Activated naive CD8-positive, alpha-beta T cell treated with anti-CD3 and anti-CD28 coated beads, Interleukin-2, amount 10 ng/mL, durations not matched to agents 7 days and 5 days (primary cell): ENCODE measurements at places on chromosomes 2 and 18. TPM values are rescaled to one million over a fixed set of nuclear protein-coding genes. Genes with fewer than 3 reads are reported as not detected.

GRCh38 chr18:76487070-76487469, 8.0 kb downstream of the ZNF516 start:
- DNase-seq = no peak
- no peak overlapping the region for H3K27ac ChIP-seq
- H3K36me3 ChIP-seq = no peaks in the 10 kb centered on the region
- H3K4me1 ChIP-seq = peaks cover 3% of the 10 kb centered on the region
- H3K4me3 ChIP-seq = no peak overlapping the region
- H3K27me3 ChIP-seq = peaks cover 11% of the 10 kb centered on the region

BBS5 gene
- total RNA-seq = 3.2 TPM

SP140L gene
- total RNA-seq = 115 TPM

- H3K36me3 ChIP-seq = no peaks in the 10 kb centered on the region
- H3K4me1 ChIP-seq = no peaks in the 10 kb centered on the region
- H3K27me3 ChIP-seq = no peaks in the 10 kb centered on the region
Observed at GRCh38 chr2:156003780-156004179, 328.7 kb downstream of the NR4A2 start.

DNA sequence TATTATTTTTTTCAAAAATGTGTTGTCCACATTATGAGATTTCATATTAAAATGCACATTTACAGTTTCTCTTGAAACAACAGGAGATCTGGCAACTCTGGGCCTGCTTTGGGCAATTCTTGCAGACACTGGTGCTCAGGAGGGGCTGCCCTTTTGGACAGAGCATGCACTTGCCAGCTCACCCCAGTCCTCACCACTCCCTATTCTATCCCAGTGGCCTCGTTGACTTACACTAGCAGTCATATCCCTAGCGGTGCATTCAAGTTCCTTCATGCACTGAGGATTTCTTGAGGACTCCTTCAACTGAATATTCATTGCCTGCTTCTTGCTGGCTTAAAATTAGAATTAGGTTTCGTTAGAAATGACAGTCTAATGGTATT, 87.9 kb upstream of the FHL2 start:
- no peak for DNase-seq
- H3K4me1 ChIP-seq = no peaks in the 10 kb centered on the region
- no peak overlapping the region for H3K4me3 ChIP-seq
- H3K36me3 ChIP-seq = no peaks in the 10 kb centered on the region
- H3K27ac ChIP-seq = no peak overlapping the region

- H3K4me3 ChIP-seq = no peak overlapping the region
- H3K27ac ChIP-seq = no peak overlapping the region
- DNase-seq = no peak
- H3K4me1 ChIP-seq = no peaks in the 10 kb centered on the region
- no peaks in the 10 kb centered on the region for H3K36me3 ChIP-seq
Observed at GRCh38 chr2:187710791-187711521, 156.7 kb upstream of the TFPI start.

DNA sequence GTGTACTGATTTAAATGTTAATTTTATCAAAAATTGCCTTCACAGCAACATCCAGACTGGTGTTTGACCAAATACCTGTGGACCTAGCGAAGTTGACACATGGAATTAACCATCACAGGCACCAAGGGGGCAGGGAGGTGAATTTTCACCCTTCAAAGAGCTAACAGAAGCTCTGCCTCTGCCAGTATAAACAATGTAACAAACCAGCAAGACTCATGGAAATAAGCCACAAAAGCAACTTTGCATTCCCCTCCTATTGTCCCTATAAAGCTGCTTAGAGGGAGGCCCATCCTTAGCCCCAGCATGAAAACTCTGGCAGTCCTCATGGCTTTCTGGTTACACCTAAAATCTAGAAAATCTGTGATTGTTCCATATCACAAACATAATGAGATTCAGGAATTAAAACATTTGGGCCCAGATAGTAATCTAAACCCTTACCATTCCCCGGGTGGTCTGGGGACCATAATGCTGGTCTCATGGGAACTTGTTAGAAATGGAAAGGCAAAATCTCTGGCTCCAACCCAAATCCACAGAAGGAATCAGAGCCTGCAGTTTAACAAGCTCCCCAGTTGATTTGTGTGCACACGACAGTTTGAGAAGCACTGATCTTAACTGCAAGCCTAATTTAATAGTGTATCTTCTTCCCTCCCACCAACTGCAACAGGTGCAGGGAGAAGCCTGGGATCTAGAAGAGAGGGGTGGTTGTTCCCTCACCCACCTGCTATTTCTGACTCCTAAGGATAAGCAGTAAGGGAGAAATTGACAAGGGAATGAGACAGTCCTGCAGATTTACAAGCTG, 23.1 kb downstream of the SERPINB11 start:
- H3K27ac ChIP-seq = no peak overlapping the region
- no peak for DNase-seq
- no peaks in the 10 kb centered on the region for H3K36me3 ChIP-seq

DNA sequence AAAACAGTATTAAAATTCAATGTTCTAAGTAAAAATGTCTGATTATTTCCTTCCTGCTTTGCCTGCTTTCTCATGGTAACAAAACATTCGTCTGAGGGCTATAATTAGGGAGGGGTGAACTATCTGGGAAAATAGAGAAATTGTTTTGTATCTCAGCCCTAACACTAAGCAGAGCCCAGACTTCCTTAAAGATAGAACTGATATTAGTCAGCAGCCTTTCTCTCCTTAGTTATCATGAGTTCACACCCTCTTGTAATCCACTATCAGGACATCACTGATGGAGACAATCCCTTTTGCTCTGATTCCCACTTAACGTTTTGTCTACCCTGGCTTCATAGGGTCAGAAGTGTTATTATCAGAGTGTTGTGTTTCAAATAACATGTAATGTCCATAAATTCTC, 701.1 kb upstream of the ZEB2 start:
- H3K4me3 ChIP-seq = no peak overlapping the region
- no peaks in the 10 kb centered on the region for H3K27me3 ChIP-seq
- no peak overlapping the region for H3K27ac ChIP-seq
- no peak for DNase-seq
- no peaks in the 10 kb centered on the region for H3K36me3 ChIP-seq

DNA sequence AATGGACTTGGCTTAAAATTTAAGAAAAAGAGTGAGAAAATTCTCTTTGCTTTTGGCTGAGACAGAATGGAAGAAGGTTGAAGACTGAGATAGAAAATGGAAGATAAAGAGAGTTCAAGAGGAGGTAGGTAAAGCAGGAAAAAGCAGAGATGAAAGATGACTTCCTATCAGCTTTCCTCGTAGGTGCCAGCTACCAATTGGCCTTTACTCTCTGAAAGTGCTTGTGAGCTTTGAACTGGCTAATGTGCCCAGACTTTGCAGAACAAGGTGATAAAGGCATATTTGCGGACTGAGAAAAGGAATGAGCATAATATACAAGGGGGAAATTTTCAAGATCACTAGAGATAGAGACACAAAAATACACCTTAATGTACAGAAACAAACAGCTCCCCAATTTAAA, 54.7 kb upstream of the UBE2E3 start:
- H3K27ac ChIP-seq = no peak overlapping the region
- H3K27me3 ChIP-seq = peaks cover 14% of the 10 kb centered on the region
- no peaks in the 10 kb centered on the region for H3K4me1 ChIP-seq
- H3K4me3 ChIP-seq = no peak overlapping the region
- no peaks in the 10 kb centered on the region for H3K36me3 ChIP-seq

- H3K36me3 ChIP-seq = no peaks in the 10 kb centered on the region
- no peaks in the 10 kb centered on the region for H3K27me3 ChIP-seq
- no peak for DNase-seq
- no peaks in the 10 kb centered on the region for H3K4me1 ChIP-seq
- no peak overlapping the region for H3K4me3 ChIP-seq
Observed at GRCh38 chr2:220001751-220002150, 374.3 kb downstream of the SLC4A3 start.

GRCh38 chr2:218671097-218671653, 627 bp downstream of the RNF25 start:
- DNase-seq = no peak
- H3K27me3 ChIP-seq = no peaks in the 10 kb centered on the region
- H3K4me3 ChIP-seq = peak overlapping the region; percentile 97
- peak overlapping the region; percentile 91 for H3K27ac ChIP-seq
- H3K4me1 ChIP-seq = peaks cover 15% of the 10 kb centered on the region
- no peaks in the 10 kb centered on the region for H3K36me3 ChIP-seq

GRCh38 chr2:182521453-182522404, 94.9 kb upstream of the PDE1A start:
- no peak for DNase-seq
- H3K36me3 ChIP-seq = no peaks in the 10 kb centered on the region
- no peak overlapping the region for H3K27ac ChIP-seq
- no peak overlapping the region for H3K4me3 ChIP-seq

CASP10 gene
- 45.2 TPM for total RNA-seq

PLEK gene
- 28.8 TPM for total RNA-seq

GRCh38 chr2:239250216-239251081, 150.4 kb downstream of the HDAC4 start:
- H3K36me3 ChIP-seq = peaks cover 9% of the 10 kb centered on the region
- peaks cover 2% of the 10 kb centered on the region for H3K27me3 ChIP-seq

GRCh38 chr2:149271575-149271974, 58.8 kb upstream of the LYPD6 start:
- DNase-seq = no peak
- H3K36me3 ChIP-seq = no peaks in the 10 kb centered on the region
- no peaks in the 10 kb centered on the region for H3K27me3 ChIP-seq
- no peak overlapping the region for H3K4me3 ChIP-seq
- no peak overlapping the region for H3K27ac ChIP-seq
- H3K4me1 ChIP-seq = no peaks in the 10 kb centered on the region

DNA sequence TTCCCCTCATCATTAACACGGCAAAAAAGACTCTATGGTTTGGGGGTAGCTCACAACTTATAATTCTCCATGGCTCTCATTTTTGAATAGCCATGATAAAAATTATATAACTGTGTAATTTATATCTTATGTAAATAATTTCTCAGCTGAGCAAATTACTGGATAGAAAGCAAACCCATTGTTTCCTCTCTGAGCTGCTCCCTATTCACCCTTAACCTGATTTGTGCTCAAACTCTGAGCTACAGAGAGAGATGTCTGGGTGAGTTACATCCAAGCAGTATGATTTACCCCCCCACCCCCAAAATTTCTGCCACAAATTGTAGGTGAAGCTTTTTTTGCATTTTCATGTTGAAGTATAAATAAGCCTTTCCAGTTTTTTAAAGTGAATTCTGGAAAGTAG, 123.7 kb downstream of the TFCP2L1 start:
- DNase-seq = no peak
- H3K36me3 ChIP-seq = peaks cover 3% of the 10 kb centered on the region
- H3K27me3 ChIP-seq = peaks cover 2% of the 10 kb centered on the region
- H3K4me3 ChIP-seq = no peak overlapping the region
- H3K27ac ChIP-seq = no peak overlapping the region

CD207 gene
- total RNA-seq = not detected

- DNase-seq = peak; percentile 93
- H3K36me3 ChIP-seq = no peaks in the 10 kb centered on the region
- peaks cover 14% of the 10 kb centered on the region for H3K27me3 ChIP-seq
- peak overlapping the region; percentile 22 for H3K27ac ChIP-seq
- peaks cover 9% of the 10 kb centered on the region for H3K4me1 ChIP-seq
- H3K4me3 ChIP-seq = peak overlapping the region; percentile 65
Observed at GRCh38 chr18:3771121-3771971, 321.4 kb downstream of the TGIF1 start.

CNGA3 gene
- total RNA-seq = not detected

LYPD1 gene
- not detected for total RNA-seq

GPATCH11 gene
- 10.3 TPM for total RNA-seq

- H3K27me3 ChIP-seq = peaks cover 11% of the 10 kb centered on the region
- peaks cover 1% of the 10 kb centered on the region for H3K36me3 ChIP-seq
- no peak for DNase-seq
- H3K4me3 ChIP-seq = no peak overlapping the region
Observed at GRCh38 chr18:47701134-47701533, 229.3 kb downstream of the SMAD2 start.

DNA sequence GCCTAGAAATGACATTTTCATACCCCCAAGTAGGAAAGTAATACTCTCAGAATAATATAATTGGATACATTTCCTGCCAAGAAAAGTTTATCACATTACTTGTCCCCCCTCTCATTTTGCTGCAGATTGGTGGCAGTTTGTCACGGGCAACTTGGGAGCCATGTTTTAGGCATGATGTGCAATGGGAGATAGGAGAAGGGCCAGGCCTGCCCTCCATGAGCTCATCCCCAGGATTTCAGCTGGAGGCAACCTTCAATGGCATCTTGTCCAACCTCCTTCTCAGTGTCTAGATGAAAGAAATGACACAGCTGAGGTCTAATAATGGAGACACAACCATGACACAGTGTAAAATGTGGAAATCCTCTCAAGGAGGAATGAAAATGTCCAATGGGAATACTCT, 11.4 kb upstream of the RAB31 start:
- no peak for DNase-seq
- no peaks in the 10 kb centered on the region for H3K36me3 ChIP-seq
- peaks cover 11% of the 10 kb centered on the region for H3K4me1 ChIP-seq
- H3K4me3 ChIP-seq = no peak overlapping the region

GRCh38 chr2:133143645-133144044, 424.6 kb downstream of the NCKAP5 start:
- no peak for DNase-seq
- no peak overlapping the region for H3K4me3 ChIP-seq
- H3K27me3 ChIP-seq = no peaks in the 10 kb centered on the region
